ENCODE measurements at places on chromosomes 5 and 9.

DNA sequence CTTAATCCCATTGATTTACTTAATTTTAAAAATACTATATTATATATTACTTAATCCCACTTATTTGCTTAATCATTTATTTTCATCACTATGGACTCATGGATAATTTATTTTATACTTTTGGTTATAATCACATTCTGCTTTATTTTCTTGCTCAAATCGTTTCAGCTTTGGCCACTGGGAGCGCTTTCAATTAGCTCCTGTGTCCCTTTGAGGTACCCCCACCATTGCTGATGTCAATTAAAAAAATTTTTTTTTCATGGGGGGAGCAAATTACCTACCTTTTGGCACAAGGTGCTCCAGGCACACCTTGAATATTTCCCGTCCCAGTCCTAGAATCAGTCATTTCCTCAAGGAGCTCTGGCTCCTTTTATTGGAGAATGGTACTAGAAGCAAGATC is 1.4 kb upstream of the TRIO start:
- no peak for DNase-seq

- no peak for DNase-seq
Observed at GRCh38 chr5:5308319-5308718, 114.2 kb upstream of the ICE1 start.

GRCh38 chr9:110582156-110582555 is 2.6 kb upstream of the SVEP1 start:
- no peak for DNase-seq

GRCh38 chr5:145923405-145923804 is 13.0 kb upstream of the SH3RF2 start:
- DNase-seq: no peak

GRCh38 chr5:71778678-71779276 is 59.7 kb downstream of the CARTPT start:
- peak; percentile 45 for DNase-seq

DNA sequence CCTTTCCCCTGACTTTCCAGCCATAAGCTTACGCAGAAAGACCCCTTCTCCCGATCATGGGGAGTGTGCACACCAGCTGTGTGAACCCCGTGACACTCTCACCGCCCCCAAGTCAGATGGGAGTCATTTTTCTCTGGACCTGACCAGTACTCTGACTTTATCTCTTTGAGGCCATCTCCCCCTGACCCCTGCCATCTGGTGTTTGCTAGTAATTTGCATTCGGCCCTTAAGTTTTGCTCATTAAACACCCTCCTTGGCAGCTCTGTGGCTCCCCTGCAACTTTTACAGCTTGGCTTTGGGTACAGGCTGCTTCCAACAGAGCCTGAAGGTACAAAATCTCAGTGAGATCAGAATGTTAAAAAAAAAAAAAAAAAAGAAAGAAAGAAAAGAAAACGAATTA is 43.9 kb downstream of the PDZD2 start:
- no peak for DNase-seq

- no peak for DNase-seq
Observed at GRCh38 chr9:94082553-94082952, 1.7 kb upstream of the PTPDC1 start.

- peak; percentile 79 for DNase-seq
Observed at GRCh38 chr9:128124873-128125579, 2.5 kb downstream of the PTGES2 start.

- peak; percentile 57 for DNase-seq
Observed at GRCh38 chr5:16916262-16916878, 19.7 kb downstream of the MYO10 start.

DNA sequence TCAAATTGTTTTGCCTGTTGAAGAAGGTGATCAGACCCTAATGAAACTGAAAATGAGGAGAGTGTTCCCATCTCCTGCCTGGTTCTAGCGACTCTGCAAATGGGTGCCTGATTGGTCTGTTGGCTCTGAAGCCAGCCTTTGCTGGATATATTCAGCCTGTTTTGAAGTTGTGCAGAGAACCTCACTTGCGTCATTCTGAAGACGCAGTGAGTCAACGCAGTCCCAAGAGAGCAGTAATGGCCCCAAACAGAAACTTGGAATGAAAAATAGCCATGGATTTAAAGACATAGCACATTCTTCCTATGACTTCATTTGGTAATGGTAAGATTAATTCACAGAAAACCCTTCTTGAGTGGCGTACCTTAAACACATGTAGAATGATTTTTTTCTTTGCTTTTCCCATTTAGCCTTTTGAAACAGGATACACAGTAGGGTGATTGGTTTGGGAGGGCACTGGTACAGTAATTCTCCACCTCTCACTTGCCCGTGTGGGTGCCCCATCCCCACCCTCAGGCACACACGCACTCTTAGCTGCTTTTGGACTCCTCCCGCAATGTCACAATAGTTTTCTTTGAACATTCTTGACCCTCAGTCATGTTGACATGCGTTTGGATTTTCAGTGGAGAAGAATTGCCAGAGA is 54.1 kb upstream of the ABL1 start:
- peak; percentile 97 for DNase-seq

- DNase-seq: no peak
Observed at GRCh38 chr5:40022057-40022456, 597.3 kb upstream of the DAB2 start.

GRCh38 chr5:164597293-164597900 is 1092.0 kb downstream of the MAT2B start:
- peak; percentile 38 for DNase-seq

DNA sequence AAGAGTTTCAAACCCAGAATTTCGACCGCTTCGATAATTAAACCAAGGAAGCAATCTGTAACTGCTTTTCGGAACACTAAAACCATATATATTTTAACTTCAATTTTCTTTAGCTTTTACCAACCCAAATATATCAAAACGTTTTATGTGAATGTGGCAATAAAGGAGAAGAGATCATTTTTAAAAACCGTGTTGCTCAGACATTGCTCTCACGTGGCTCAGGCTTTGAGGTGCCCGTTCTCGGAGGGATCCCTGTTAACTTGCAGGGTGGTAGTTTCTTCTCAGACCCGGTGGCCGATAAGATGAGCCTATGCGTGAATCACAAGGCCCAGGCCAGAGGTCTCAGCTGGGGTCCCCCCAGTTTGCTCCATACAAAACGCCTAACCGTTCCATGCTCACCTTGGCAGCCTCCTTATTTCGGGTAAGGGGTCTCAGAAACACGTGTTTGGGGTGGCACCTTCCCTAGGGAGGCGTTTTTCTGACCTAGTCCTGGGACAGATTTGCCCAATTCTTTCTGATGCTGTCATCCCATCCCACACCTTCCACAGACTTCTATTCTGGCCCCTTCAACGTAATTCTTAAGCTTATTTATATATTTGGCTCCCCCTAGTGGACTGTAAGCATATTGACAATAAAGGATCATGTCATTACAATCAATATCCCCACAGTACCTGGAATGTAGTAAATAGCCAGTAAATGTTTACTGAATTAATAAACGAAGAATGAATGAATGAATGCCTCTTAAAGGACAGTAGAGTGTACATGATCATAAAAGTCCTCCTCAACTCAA is 48.1 kb downstream of the THBS4 start:
- peak; percentile 69 for DNase-seq

DNA sequence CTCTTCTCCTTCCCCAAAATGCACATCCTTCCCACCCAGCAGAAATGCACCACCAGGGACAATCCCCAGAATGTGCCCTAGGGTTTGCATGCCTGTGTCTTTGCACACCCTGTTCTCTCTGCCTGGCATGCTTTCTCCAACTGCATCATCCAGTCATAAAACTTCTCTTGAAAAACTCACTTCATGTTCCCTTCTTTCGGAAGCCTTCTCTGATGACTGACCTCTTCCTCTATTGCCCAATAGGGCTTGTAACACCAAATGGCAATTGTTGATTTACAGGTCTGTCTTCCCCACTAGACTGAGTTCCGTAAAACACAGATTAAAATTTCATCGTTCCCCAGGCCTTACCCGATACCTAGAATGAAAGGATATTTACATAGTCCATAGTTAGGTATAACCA is 83.1 kb upstream of the SPOCK1 start:
- DNase-seq: peak; percentile 78

DNA sequence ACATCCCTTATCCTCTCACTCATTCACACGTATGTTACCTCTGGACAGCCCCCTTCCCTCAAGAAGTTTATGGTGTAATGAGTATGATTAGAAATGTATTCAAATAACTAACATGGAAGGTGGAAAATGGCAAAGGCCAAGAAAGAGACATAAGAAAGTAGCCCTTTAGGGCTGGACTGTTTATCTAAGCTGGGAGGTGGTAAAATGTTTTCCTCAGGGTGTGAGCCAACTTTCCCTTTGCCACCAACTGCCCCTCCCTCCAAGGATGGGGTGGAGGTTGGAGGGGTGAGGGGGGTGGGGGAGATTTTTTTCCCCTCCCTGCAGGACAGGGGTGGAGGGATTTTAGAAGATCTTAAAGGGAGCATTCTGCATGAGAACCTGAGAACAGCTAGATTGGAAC is 8.2 kb downstream of the SLC45A2 start:
- no peak for DNase-seq

GRCh38 chr5:32027093-32027716 is 146.9 kb downstream of the GOLPH3 start:
- peak; percentile 44 for DNase-seq

- DNase-seq: no peak
Observed at GRCh38 chr9:84862810-84863287, 193.3 kb downstream of the NTRK2 start.

- peak; percentile 58 for DNase-seq
Observed at GRCh38 chr9:78115073-78115472, 83.5 kb upstream of the GNAQ start.

DNA sequence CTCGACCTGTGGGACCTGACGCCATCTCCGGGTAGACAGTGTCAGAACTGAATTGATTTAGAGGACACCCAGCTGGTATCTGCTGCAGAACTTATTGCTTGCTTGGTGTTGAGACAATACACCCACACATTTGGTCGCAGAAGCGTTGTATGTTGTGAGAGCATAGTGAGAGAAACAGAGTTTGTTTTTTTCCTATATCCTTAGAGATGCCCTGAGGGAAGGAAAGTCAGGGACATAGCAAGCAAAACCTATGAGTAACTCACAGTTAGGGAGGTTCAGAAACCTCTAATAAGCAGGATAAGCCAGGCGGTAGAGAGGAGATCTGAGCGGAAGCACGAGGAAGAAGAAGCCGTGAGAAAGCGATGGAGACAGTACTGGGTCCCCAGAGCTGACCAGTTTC is 59.8 kb downstream of the PTCD2 start:
- no peak for DNase-seq

GRCh38 chr9:119739476-119739875 is 370.2 kb upstream of the BRINP1 start:
- DNase-seq: no peak

- DNase-seq: no peak
Observed at GRCh38 chr9:134692573-134692860, 50.9 kb downstream of the COL5A1 start.

GRCh38 chr9:114592356-114592755 is 4.8 kb downstream of the ATP6V1G1 start:
- peak; percentile 58 for DNase-seq

- DNase-seq: no peak
Observed at GRCh38 chr5:41507501-41507900, 2.9 kb downstream of the PLCXD3 start.

- DNase-seq: no peak
Observed at GRCh38 chr5:34691326-34691725, 35.2 kb downstream of the RAI14 start.

DNA sequence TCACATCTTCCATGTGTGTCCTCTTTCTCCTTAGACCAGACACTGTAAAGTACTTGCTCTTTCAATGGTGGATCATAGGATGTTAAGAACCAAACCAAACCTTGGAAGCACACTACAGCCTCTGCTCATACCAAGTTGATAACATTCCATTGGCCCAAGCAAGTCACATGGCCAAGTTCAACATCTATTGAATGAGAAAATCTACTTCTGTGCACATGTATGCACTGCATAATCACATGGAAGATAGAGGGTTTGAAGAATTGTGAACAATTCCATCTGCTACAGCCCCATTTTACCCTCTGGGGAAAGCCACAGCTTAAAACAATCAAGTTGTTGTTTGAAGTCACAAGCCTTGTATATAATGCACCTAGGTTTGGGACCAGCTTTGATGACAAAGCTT is 68.2 kb downstream of the MFAP3 start:
- no peak for DNase-seq

Data from NB4 (cell line).